ENCODE measurements at places on chromosomes 3 and 15.

- no peak for DNase-seq
These were observed 355.6 kb upstream of the THRB start for GRCh38 chr3:24850245-24850644.

DNA sequence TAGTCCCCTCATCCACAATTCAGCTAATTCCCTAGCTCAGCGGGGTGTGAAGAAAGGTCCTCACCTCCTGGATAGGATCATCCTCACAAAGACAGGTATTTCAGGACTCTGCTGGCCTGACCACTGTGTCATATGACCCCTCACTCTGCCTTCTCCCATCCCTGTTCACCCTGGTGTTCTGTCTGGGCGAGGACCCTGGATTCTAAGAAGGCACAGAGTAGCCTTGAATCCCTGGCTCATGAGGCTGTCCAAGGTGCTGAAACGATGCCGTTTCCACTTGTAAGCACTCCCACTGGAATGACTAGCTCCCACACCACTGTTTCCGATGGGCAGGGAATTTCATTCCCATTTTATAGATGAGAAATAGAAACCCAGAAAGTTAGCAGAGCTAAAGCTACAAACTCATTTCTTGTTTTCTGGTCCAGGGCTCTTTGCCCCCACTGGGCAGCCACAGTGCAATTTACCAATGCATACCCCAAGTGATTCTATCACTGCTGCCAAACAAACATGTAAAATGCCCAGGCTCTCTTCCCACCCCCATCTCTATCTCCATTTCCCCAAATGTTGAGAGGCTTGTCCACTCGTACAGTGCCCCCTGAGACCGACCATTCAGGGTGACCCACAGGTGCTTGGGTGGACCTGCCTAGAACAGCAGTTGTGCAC lies 83.2 kb downstream of the RAB11A start:
- DNase-seq = no peak

- DNase-seq = no peak
These were observed 43.4 kb downstream of the FAM174B start for GRCh38 chr15:92611995-92612745.

- DNase-seq = no peak
These were observed 85.5 kb downstream of the LARS2 start for GRCh38 chr3:45473841-45474240.

- DNase-seq = no peak
These were observed 53.9 kb downstream of the CRTC3 start for GRCh38 chr15:90583471-90584252.

DNA sequence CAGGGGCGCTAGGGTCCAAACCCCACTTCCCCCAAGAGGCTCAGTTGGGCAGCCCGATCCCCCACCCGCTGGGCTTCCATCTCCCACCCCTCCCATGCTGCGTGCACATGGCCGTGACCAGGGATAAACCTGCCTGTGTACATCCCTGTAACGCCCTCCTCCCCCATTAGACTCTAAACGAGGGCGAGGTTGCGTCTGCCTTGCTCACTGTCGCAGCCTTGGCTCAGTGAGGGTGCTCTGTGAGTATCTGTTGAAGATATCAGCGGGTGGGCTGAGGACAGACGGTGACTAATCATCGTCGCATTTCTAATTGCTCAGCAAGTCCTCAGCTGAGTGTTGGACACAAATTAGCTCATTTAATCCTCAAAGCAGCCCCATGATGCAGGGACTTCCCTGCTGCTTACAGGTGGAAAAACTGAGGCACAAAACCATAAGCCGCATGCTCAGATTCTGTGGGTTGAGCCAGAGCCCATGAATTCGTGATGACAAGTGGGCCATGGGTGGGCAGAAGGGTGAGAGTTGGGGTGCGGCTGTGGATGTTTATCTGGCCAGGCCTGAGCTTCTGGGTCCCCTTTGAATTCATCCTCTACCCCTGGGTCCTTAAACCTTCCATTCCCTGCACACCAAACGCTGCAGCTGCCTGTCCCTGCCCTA lies 26.0 kb downstream of the FBLN2 start:
- peak; percentile 75 for DNase-seq

DNA sequence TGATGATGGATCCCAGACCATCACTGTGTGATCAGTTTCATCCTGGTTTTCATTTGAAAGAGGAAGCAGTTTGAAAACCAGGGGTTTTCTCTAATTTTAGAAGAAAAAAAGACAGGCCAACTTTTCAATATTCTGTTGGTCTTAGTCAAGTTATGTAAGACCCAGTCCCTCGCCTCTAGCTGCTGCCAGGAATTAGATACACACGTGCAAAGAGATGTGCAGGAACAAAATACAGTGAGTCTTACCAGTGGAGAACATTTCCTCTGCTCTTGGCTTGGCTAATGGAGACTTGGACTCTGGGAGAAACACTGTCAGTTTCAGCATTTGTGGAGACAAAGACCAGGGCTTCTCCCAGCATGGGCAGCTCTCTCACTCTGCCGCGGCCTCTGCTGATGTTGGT lies 214.9 kb upstream of the C2CD4B start:
- DNase-seq = no peak

GRCh38 chr3:168802766-168803165 lies 707.0 kb upstream of the GOLIM4 start:
- no peak for DNase-seq

DNA sequence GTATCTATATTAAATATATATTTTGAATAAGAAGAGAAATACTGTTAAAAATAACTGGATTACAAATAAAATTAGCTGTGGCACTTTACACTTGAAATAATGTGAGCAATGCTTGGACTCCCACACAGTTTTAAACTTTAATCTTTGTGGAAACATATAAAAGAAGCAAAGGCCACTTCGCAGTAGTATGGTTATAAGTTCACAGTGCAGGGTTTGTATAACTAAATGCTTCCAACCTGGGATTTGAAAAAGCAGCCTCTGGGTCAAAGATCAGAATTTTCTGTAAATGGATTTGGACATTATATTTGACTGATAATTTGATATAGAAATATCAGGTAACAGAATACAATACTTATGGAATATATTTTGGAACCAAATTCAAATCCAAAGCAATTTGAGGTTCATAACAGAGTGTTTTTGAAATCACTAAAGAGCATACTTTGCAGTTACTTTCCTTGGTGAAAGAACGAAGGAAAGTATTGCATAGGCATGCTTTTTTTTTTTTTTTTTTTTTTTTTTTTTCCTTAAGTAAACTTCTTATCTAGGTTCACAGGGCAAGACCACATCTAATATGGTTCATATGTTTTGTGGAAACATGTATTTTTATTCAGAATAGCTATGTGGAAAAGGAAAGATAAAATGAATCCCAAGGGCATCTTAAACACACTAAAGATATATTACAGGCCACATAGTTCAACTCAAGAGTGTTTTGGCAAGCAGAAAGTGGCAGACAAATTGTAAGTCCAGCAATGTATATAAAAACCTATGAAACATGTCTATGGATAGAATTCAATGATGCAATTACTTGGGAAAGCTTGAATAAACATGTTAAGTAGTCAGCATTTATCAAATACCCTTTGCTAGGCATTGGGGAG lies 47.1 kb upstream of the SGO1 start:
- no peak for DNase-seq

- no peak for DNase-seq
These were observed 103.8 kb downstream of the IQCH start for GRCh38 chr15:67358391-67358790.

DNA sequence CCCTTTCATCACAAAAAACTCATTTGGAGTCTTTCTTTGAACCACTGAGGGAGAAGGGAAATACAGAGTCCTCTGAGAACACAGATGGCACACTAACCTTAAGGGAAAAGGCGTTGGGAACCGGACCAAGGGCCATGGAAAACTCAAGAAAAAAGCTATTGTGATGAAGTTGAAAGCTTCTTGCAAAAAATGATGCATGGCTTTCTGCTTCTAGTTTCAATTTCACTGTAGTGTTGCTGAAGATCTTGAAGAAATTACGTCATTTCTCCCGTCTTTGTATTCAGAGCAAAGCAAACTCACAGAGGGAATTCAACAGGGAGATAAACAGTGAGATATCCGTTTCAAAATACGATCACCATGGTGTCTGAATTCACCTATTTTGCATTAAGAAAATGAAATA lies 642.3 kb upstream of the ADAMTS9 start:
- DNase-seq = no peak

DNA sequence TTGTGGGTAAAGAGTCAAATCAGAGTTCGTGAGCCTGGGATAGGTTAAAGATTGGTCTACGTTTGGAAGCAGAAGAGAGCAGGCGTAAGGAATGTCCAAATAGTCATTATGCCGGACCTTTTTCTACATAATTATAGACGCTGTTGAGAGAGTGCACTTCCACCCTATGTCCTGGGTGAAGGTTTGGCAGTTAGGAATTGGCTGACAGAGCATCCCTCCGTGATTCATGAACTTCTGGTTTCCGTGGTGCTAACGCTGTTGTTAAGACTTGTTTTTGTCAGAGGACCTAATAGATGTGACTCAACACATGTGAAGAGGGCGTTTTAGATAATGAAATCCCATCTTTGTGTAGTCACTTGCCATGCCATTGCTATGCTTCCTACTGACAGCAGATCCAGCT lies 1.1 kb downstream of the EAF1 start:
- no peak for DNase-seq

DNA sequence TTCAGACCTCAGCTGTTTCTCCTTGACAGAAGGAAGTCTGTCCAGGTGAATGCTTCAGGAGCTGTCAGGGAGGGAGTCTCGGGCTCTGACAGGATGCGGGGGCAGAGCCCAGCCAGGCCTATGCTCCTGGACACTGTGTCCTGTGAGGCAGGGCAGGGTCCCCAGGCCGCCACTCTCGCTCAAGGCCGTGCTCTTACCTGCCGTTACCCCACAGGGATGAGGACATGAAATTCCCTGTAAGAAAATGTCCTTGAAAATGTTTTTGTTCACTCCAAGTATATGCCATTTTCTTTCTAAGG lies 63.9 kb downstream of the BOC start:
- no peak for DNase-seq

- no peak for DNase-seq
These were observed 7.2 kb downstream of the SPG21 start for GRCh38 chr15:64982472-64982871.

DNA sequence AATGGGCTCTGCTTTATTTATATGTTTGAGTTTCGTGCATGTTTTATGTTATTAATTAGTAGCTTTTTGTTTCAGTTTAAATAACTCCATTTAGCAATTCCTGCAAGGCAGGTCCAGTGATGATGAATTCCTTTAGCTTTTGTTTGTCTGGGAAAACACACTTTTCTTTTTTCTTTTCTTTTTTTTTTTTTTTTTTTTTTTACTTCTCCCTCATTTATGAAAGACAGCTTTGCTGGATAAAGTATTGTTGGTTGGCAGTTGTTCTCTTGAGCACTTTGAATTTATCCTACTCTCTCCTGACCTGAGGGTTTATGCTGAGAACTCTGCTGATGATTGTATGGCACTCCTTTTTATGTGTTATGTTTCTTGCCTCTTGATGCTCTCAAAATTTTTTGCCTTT lies 35.7 kb downstream of the TMEM39A start:
- no peak for DNase-seq
